Gastroesophageal sphincter (tissue), 4 donors: ENCODE measurements at places on chromosomes 16 and 17. TPM values are rescaled to one million over a fixed set of nuclear protein-coding genes. Genes with fewer than 3 reads are reported as not detected.

DNA sequence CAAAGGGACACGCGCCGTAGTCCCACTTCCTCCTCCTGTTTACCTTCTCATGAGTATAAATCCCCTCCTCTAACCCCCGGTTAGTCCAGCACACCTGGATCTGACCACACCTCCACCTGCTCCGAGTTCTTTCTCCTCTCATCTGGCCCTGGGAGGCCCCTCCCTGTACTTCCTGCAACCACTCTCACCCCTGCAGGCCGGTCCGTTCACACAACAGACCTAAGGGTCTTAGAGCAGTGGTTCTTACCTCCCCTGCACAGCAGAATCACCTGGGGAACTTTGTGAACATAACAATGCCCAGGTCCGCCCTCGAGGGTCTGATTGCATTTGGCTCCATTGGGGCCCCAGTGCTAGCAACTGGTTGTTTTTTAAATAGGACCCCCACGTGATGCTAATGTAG, 24.8 kb downstream of the TMEM114 start:
- no peak for ATAC-seq

GRCh38 chr16:30060836-30061554, 4.6 kb upstream of the ALDOA start:
- no peak for ATAC-seq

DNA sequence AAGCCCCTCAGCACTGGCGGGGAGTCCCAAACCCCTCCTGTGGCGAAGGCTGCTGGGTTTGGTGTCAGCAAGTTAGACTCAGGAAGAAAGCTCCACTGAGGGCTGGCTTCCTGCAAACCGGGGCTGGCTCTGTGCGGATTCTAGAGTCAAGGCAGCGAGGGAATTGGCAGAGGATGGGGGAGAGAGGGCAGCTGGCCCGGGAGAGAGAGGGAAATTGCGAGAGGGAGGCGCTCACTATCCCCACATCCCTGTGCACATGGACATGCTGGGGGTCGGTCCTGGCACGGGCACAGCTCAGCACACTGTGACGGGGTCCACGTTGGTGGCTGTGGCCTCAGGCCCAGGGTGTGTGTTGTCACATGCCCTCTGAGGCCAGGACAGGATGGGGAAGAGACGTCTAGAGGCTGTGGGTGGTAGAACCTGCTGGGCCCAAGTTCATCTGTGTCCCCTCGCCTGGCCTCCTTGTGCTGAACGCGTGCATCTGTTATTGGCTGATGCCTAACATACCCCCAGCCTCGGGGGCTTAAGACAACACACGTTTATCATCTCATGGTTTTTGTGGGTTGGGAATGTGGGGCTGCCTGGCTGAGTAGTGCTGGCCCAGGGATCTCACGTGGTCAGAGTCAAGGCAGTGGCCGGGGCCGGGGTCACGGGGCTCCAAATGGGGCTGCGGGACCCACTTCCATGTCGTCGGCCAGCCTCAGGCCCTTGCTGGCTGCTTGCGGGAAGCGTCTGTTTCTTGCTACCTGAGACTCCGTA, 16.7 kb upstream of the JPH3 start:
- no peak for ATAC-seq

- ATAC-seq = no peak
These were observed 26.3 kb downstream of the UBALD1 start for GRCh38 chr16:4588386-4588785.

- no peak for ATAC-seq
These were observed 57.5 kb downstream of the CYTH1 start for GRCh38 chr17:78724544-78724943.

DNA sequence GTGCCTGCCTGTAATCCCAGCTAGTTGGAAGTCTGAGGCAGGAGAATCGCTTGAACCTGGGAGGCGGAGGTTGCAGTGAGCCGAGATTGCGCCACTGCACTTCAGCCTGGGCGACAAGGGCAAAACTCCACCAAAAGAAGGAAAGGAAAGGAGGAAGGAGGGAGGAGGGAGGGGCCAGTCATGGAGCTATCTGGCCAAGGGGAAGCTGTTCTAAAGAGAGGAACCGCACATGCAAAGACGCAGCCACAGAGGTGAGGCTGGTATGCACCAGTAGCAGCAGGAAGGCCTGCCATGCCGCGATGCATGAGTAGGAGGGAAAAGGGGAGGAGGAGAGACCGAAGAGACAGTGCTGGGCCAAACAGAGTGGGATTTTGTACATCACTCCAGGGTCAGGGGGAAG, 35.9 kb downstream of the HSBP1 start:
- no peak for ATAC-seq

DNA sequence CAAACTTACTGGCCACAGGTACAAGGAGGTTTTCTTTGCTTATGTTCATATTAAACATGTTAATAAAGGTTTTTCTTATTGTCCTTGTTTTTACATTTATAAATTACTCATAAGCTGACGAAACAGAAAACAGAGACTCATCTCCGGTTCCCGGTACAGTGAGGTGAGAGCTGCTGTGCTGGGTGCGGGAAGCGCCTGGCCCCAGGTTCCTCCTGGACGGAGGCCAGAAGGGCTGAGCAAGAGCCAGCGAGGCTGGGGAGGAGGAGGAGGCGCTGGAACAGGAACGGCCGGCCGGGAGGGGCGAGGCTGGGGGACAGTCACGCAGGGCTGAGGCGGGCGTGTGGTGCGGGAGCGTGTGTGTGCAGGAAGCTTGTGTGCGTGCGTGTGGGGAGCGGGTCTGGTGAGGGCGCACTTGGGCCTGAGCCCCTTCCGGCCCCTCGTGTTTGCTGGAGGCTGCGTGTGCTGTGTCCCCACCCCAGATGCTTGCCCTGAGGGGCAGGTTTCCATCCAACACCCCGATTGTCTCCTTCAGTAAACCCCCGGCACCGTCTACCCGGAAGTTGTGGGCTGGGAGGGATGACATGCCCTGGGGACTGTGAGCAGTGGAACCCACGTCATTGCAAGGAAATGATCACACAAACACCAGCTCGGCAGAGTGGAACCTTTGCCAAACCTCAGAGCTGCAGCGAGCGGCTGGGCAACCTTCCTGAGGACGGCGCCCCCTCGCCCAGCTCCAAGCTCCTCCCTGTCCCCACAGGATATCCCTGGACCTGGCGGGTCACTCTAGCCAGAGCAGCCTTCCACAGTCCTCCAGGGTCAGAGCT, 19.5 kb downstream of the CD7 start:
- peak; percentile 83 for ATAC-seq

- ATAC-seq = no peak
These were observed 34.5 kb downstream of the TNFRSF13B start for GRCh38 chr17:16937431-16937830.

DNA sequence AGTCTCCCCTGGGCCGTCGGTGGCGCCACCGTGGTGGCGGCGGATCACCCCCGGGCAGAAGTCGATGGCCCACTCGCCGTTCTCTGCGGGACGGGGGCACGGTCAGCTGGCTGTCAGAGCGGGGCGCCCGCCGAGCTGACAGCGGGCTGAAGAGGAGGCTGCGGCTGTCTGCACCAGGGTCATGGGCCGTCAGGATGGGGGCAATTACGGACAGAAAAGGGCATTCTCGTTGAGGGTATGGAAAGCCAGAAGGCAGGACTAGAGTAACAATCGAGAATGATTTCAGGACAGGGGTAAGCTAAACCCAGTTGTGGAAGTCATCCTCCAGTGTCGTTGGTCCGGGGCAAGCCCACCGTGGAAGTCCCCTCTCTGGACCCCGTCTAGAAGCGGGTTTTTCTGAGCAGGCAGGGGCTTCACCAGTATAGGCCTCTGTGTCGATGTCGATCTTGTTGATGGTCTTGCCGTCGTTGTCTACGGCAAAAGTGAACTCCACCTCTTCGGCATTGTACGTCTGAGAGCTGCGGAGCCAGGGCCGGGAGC, 1.7 kb downstream of the CHRNE start:
- ATAC-seq = no peak

- ATAC-seq = no peak
These were observed 261.5 kb upstream of the RPL38 start for GRCh38 chr17:73941919-73942530.

DNA sequence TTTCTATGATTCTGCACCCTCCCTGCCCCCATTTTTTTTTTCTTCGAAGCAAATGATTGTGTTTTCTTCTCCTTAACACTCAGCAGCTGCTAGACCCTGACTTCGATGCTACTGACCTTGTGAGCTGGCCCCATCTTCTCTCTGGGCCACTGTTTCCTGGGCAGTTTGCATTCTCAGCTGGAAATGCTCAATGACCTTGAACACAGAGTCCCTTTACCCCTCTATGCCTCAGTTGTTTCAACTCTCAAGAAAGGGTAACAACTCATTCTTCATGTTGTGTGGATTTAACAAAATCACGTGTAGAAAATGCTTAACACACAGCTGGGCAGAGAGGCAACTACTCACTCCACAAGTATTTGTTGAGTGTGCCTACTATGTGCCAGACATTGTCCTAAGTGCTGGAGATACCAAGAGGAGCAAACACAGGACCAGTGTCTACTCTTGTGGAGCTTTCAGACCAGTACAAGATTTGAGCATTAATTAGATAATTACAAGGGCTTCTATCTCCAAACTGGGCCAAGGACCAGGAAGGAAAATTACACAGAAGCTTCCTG, 66.2 kb downstream of the IQCK start:
- ATAC-seq = no peak

DNA sequence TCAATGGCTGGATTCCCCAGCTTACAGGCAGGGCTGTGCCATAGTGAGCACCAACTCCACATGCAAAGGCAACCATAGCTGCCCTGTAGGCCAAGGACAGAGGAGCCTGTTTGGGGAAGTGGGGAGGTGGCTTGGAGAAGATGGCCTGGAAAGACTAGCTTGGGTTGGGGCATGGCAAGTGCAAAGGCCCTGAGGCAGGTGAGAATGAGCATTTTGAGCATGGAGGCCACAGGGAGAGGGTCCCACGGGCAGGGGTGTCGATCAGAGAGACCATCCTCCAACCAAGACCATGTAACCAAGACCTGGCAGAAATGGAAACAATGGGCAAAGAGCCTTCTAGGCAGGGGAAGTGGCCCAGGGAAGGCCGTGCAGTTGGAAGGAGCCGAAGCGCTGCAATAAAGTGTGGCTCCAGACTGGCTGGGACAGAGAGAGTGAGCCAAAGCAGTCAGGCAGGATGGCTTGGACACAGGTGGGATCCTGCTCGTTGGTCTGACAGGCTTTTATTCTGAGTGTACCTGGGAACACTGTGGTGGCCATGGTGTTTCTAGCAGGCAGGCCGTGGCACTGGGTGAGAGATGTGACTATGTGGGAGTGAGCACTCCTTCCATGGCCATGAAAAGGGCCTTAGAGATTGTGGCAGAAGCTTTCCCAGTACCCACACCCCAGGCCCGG, 24.8 kb upstream of the MPRIP start:
- ATAC-seq = no peak

GRCh38 chr16:62913333-62913732, 877.1 kb upstream of the CDH8 start:
- no peak for ATAC-seq

DNA sequence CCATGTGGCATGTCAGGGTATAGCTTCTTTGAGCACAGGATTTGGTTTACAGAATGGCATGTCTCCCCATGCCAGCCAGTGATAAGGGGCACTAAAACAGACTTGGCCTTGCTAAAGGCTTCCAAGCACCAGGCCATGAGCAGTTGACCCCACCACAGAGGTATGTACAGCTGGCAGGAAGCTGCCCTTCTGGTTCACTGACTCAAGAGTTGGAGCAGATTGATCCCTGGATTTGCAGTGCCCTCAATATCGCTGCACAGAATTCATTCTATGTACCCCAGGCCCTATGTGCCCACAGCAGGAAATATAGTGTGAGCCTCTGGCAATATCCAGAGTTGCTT, 24.3 kb downstream of the HLF start:
- ATAC-seq = no peak

DNA sequence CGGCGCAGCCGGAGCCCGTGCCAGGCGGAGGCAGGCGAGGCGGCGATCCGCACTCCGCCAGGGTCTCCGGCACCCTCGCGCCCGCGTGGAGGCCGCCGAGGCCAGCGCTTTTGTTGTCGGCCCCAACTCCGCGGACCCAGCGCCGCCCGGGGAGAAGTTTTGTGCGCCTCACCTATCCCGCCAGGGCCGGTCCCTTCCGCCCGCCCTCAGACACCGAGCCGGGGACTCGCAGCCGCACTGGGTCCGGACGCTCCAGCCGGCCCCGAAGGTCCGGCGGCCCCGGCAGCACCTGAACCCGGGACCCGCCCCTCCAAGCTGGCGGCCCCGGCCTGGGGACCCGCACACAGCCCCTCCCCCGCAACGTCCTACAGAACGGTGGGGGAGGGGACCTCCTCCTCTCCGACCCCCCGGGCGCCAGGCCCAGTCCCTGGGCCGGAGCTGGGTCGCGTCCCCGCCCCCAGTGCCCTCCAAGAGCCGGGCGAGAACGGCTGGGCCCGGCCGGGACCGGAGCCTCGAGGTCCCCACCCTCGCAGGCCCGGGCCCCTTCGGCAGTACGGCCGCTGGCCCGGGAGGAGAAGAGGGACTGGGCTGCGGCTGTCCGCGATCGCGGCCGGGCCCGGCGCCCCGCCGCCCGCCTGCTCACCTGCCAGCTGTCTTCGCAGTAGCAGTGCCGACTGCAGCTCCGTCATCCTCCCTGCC, 698 bp downstream of the UBE2G1 start:
- peak; percentile 4 for ATAC-seq

Gene UMOD
- total RNA-seq = not detected

Gene PRR35
- not detected for total RNA-seq

Gene CCL16
- not detected for total RNA-seq

Gene SLC52A1
- not detected for total RNA-seq

Gene MYH13
- total RNA-seq = not detected

Gene PRAC2
- not detected for total RNA-seq

Gene HOXB4
- 3.0 TPM for total RNA-seq

Gene KRTAP2-2
- total RNA-seq = not detected

Gene BRIP1
- 1.1 TPM for total RNA-seq
